Naive B cell (primary cell): ENCODE measurements at places on chromosomes 12 and 14.

DNA sequence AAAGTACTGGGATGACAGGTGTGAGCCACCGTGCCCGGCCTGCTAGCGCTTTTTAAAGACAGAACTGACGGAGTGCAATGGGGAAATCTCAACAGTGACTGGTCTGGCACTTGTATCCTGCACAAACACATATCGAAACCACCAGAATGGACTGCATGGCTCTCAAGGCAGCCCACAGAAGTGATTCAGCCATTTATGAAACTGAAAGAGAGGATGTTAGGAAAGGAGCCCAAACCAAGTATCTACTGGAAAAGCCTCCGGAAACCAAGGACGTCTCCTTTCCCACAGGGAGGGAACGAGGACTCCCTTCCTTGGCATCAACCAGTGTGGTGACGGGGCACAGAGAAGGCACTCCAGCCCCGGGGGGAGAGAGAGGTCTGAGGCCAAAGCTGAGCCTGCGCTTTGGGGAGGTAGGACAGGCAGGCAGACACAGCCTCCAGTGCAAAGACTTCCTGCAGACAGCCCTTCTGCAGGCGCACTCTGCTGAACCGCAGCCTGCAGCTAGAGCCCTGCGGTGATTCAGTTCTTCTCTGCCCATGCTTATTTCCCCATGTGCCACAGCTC is 16.5 kb downstream of the SLC15A4 start:
- no peak for DNase-seq

DNA sequence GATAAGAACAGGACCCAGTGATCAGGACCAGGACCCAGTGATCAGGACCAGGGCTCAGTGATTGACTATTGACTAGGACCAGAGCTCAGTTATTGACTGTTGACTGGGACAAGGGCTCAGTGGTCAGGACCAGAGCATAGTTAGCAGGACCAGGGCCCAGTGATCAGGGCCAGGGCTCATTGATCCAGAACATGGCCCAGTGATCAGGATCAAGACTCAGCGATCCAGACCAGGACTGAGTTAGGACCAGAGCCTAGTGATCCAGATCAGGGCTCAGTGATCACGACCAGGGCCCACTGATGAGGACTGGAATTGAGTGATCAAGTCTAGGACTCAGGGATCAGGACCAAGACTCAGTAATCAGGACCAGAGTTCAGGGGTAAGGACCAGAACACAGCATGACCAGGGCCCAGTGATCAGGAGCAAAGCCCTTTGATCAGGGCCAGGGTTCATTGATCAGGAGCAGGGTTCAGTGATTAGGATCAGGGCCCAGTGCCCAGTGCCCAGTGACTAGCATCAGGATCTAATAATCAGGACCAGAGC is 176.0 kb downstream of the TMEM121 start:
- no peak for DNase-seq

- DNase-seq: no peak
These were observed 77.3 kb upstream of the GRIN2B start for GRCh38 chr12:14058717-14059116.

DNA sequence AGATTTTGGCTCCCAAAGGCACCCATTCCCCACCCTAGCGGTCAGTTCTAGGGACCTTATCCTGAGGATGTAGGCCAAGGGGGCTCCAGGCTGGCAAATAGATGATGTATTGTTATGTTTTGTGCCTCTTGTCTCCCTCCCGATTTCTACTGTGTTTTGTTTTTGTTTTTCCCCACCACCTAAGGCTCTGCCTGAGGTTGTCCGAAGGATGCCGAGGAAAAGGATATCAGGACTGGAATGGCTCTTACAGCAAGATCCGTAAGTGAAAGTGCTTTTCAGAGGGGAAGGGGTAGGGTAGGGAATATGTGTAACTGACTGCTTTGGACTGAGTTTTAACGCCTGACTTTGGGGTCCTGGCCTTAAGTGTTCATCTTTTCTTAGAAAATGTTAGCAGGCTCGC is 6.6 kb downstream of the FOXG1 start:
- DNase-seq: no peak

DNA sequence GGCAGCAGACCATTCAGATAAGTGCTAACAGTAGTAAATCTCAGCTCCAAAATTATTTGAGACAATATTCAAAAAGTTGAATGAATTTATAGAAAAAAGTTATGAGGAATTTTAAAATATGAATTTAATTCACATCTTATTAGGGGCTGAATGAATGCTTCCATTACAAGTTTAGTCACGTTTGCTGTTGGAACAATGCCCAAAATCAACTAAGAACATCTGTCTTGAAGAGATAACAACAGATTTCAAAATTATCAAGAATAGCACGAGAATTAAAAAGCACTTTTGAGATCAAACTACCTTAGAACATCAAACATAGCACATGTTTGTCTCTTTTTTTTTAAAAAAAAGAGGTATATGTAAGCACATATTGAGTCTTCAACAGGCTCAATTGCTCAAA is 115.4 kb upstream of the PPFIA2 start:
- no peak for DNase-seq

DNA sequence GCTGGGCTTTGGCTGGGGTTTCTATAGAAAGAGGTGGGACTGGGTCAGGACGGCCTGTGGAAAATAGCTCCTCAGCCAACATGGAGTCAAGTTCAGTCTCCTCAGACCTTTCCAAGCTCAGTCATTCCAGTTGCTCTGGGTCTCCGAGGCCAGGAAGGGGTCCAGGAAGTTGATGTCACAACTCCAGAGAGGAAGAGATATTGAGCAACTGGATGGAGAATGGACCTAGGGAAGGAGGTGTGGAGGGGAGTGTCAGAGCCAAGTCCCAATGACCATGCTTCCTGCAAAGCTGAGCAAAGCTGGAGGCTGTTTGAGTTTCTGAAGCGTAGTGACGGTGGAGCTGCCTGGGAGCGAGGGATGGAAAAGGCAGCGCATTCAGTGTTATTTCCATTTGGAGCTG is 86.1 kb downstream of the SLC24A4 start:
- DNase-seq: no peak

DNA sequence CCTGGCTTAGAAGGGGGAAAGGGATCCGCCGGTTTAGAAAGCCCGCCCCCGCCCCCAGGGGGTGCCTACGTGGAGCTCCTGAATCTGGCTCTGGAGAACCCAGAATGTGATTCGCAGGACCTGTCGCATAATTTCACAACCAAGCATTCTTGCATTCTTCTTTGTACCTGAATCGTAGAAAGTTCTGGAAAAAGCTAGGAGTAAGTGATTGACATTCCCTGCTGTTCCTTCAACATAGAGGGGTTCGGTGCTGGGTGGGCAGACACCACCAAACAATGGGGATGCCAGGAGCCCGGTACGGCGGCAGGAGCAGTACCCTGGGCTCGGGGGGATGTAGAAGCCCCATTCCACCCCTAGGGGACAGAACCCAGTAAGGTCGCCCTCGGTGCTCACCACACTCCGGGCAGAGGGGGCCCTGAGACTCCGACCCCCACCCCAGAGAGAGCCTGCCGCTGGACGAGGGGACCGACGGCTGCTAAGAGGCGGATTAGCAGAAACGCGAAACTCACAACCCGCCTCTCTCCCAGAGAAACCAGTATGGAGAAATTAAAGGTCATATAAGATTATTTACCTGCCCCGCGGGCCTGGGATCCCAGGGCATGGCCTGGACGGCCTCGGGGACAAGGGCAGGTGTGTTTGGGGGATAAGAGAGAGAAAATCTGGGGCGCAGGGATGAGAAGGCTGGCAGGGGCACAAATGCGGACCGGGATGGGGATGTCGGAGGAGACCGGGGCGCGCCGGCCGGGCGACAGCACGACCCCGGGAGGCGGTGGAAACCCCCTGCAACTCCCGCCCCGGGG is 520 bp downstream of the CSRP2 start:
- DNase-seq: no peak

DNA sequence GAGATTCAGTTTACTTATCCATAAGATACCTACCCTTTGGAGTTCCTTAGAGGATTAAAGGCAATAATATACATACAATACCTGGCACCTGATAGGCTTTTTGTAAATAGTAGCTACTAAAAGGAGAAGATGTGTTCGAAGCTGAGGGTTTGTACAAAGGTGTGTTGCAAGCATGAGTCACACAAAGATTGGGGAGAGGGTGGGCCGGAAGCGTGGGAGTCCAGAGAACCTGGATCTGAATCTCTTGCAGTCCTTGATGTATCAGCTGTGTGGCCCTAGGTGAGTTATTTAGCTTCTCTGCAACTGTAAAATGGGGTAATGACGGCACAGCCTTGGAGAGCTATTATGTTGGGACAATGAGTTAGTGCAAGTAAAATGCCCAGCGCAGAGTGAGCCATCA is 61.6 kb upstream of the PSMC1 start:
- no peak for DNase-seq

DNA sequence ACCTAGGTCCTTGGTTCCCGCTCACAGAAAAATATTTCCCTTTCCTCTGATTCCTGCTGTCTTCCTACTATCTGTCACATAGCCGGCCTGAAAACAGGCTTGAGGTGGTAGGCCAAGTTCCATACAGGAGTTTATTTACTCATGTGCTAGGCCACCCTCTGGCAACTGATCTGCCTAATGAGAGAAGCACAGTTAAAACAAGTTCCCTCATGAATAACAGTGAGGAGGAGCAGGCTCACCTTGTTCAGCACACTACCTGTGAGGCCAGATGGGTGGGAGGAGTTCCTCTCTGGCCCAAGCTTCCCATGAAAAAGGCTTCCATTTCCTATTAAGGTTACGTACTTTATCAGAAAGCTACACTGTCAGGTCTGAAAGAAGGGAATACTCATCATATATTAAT is 206.0 kb downstream of the MYRFL start:
- no peak for DNase-seq

DNA sequence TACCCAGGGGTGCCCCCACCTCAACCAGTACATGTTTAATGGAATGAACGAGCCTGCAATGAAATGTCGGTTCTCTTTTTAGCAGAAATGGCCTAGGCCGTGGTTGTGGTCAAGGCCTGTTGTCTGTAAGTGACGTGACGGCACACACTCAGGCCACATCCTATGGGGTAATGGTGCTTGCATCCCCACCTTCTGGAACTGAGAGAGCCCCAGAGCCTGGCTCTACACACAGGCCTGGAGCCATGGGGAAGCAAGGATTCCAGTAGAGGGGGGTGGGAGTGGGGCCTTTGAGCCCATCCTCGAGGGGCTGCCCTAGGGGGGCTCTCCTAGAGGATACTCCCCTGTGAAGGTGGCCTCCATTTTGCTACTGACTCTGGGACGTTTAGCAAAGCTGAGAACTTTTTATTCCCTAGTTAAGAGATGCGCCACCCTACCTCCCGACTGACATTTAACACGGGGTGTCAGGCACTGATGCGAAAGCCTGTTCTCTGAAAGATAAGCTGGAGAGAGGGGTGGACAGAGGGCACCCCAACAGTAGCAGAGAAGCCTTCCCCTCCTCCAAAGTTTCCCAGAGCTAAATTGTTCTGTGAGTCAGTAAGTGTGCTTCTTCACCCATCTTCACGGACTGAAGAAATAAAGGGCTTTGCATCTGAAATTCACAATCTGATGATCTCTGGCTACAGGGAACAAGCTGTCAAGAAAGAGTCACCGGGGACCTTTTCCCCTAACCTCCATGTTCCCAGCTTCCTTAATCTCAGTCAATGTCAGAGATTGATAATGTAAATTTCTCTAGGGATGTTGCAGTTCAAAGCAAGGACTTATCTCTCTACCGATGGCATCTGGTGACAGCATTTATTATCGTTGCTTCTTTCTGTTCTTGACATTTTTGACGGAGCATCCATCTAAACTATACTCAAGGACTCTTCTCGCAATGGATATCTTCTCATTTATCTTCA is 6.8 kb downstream of the RIN3 start:
- no peak for DNase-seq

GRCh38 chr14:34676516-34677211 is 37.7 kb downstream of the CFL2 start:
- DNase-seq: no peak

- no peak for DNase-seq
These were observed 86.6 kb upstream of the TMEM263 start for GRCh38 chr12:106868982-106869700.

DNA sequence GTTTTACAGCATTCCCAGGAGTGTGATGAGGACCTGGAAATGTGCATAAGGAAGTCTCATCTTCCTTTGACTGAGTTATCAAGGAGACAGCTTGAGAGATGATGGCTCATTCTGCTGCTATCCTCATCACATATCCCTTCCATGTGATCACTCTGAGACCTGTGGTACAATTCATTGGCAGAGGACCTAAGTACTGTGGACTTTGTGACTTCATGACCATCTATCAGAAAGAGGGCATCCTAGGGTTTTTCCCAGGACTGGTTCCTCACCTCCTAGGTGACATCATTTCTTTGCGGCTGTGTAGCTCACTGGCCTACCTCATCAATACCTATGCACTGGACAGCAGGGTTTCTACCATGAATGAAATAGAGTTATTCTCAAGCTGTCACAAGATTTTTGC is 172.1 kb upstream of the PLEKHG7 start:
- no peak for DNase-seq

GRCh38 chr12:118354903-118355302 is 17.8 kb downstream of the TAOK3 start:
- no peak for DNase-seq

DNA sequence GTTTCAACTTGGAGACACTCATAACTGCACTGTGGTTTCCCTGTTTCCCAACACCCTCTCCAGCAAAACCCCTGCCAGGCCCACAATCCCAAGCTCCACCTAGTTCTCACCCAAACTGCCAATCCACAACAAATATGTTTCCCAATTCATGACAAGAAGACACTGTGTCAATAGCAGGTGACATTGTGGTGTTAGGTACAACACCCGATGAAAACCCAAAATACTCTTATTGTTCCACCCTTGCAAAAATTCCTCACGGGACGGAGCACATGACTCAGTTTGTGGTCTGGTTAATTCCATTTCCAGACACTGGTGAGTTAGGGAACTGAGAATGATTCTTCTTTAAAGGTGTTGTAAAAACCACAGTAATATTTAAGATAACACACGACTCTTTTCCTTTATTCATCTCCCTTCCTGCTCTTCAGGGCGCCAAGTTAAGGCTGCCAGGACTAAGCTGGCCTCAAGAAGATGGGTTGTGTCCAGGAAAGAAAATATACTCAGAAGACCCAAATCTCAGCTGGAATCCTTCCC is 735.5 kb downstream of the MED13L start:
- no peak for DNase-seq

- no peak for DNase-seq
These were observed 536.8 kb upstream of the ATP2B1 start for GRCh38 chr12:90245391-90245790.

DNA sequence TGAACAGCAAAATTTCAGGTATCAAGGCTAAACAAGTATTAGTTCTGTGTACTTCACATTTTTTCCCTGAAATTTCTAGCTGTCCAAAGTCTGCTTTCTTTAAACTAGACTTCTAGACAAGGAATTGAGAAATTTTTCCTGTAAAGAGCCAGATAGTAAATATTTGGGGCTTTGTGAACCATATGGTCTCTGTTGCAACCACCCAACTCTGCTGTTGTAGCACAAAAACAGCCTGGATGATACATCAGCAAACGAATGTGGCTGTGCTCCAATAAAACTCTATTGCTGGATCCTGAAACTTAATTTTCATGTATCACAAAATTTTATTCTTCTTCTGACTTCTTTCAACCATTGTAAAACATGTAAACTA is 96.0 kb upstream of the SLC38A4 start:
- no peak for DNase-seq

- DNase-seq: no peak
These were observed 15.4 kb upstream of the SMCO2 start for GRCh38 chr12:27431185-27431584.

DNA sequence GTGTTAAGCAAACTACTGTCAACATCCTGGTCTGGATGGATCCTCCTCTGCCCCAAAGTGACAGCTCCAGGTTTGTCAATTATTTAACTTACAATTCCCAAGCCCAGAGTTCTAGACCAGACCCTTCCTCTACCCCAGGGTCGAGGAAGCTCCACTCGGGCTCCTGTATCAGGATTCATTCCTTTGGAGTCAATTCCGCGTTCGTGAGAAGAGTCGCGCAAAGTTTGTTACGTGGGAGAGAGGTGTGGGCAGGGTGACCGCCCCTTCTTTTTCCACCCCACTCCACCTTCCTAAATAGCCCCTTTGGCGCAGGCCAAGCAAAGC is 479 bp downstream of the SEL1L start:
- DNase-seq: no peak
